Urinary bladder (tissue), 4 donors: ENCODE measurements at places on chromosomes 7 and 10. TPM values are rescaled to one million over a fixed set of nuclear protein-coding genes. Genes with fewer than 3 reads are reported as not detected.

INHBA gene
- polyA plus RNA-seq, result 1.0 TPM

GRCh38 chr7:108419961-108420908, 36.0 kb downstream of the NRCAM start:
- DNase-seq, result no peak

- DNase-seq, result no peak
These were observed 5.5 kb downstream of the USP6NL start for GRCh38 chr10:11605807-11606408.

GRCh38 chr10:84084342-84084741, 55.0 kb upstream of the GHITM start:
- no peak for DNase-seq

DNAJC12 gene
- polyA plus RNA-seq, result 3.1 TPM

GRCh38 chr10:12606461-12606860, 257.1 kb downstream of the CAMK1D start:
- DNase-seq, result no peak

HYAL4 gene
- polyA plus RNA-seq, result not detected

DNA sequence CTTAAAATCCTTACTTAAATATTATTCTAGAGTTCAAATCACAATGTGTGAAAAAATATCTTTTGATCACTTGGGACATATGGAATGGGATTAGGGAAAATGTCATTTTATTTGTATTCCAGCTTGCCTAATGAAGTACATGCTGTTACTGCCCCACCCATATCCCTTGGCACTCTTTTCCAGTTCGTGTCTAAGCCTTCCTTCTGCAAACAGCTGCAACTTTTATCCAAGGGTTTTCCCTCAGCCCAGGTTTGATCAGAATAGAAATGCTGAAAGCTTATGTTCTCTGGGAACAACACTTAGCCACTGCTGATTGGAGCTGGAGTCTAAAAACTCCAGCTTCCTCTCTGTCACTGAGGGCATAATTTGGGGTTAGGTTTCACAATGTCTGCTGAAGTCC, 214.1 kb upstream of the FAM3C start:
- DNase-seq, result no peak
